Naive thymus-derived CD4-positive, alpha-beta T cell (primary cell): ENCODE measurements at places on chromosomes 11 and 22.

DNA sequence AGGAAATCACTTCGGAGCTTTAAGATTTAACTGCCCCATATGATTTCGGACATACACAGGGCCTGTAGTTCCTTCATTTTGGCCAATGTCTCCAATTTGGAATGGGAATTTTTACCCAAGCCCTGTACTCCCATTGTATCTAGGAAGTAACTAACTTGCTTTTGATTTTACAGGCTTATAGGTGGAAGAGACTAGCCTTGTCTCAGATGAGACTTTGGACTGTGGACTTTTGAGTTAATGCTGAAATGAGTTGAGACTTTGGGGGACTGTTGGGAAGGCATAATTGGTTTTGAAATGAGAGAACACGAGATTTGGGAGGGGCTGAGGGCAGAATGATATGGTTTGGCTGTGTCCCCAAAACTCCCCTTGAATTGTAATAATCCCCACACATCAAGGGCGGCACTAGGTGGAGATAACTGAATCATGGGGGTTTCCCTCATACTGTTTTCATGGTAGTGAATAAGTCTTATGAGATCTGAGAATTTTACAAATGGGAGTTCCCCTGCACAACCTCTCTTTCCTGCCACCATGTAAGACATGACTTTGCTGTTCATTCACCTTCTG is 130.5 kb downstream of the LARGE1 start:
- DNase-seq = no peak

DNA sequence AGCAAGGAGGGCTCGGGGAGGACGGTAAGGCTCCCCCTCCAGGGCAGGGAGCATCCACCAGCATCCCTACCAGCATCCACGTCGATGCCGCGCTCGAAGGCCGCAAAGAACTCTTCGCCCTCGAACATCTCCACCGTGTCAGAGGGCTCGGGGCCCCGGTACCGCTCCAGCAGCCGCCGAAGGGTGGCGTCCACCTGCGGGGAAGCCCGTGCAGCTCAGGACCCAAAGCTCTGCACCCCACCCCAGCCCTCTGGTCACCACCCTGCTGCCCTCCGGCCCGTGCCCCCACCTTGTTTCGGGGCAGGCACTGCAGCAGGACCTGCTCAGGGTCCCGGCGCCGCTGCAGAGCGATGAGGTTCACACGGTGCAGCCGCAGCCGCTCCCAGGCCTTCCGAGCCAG is 2.4 kb upstream of the SLC25A22 start:
- no peak for DNase-seq

DNA sequence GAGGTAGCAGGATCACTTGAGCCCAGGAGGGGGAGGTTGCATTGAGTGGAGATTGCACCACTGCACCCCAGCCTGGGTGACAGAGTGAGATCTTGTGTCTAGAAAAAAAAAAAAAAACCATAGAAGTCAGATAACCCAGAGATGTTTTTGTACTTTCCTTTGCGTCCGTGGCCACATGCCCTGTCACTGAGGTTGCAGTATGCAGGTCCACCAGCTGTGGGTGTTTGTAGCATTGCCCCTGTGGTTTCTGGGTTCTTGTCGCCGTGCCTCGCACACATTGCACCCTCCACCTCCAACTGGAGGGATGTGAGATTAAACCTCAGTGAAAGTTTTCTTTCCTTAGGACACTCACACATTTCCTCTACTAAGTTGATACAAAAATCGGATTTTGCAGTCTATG is 70.3 kb downstream of the TNRC6B start:
- DNase-seq = peak; percentile 59

- no peak for DNase-seq
Measured at GRCh38 chr11:117625237-117625636, 171.8 kb downstream of the DSCAML1 start.

DNA sequence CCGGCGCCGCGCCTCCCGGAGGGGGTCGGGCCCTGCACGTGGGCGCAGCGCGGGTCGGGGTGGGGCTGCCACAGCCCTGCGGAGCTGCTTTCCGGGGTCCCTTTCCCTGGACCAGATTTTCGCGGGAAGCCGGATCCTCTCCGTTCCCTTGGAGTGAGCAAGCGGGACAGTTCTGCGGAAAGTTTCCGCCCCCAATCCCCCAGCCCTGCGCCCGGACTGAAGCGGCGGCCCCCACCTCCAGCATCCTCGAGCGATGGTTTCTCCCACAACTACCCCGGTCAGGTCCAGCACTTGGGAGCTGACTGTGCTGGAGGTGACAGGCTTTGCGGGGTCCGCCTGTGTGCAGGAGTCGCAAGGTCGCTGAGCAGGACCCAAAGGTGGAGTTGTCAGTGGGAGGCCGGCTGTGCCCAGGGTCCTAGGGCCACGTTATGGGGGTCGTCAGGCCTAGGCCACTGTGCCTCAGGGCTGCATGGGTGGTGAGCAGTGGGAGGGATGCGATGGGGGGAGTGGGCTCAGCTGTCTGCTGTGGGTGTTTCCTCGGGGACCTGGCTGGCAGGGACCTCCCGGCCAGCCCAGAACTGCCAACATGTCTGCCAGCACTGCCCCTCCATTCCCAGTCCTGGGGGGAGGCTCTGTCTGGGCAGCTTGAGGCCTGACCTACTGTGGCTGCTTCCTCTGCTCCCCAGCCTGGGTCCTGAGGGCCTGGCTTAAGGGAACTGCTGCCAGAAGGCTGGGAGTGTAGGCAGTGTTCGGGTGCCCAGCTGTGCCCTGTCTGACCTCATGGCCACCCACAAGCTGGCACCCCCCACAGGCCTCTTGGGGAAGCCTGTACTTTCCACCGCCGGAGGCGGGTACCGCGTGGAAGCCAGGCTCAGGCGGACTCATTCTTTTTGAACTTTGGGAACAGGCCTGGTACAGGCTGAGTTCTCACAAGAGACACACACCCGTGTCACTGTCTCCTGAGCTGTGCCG is 726 bp downstream of the ST3GAL4 start:
- no peak for DNase-seq

DNA sequence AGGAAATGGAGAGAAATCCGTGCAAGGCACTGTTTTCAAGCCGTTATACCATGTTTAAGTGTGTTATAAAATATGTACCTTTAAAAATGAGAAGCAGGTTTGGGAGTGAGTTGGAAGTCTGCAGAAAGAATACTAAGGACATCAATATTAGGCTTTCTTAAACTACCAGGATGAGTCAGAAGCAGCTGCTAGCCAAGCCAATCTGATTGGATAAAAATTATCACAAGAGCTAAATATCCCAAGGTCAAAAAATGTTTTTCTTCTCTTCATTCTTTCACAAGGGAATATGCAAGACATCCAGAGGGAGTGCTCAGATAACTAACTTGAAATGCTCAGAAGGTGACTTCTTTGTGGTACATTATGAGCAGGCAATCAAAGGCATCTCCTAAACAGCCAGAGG is 19.3 kb upstream of the CKAP5 start:
- no peak for DNase-seq

DNA sequence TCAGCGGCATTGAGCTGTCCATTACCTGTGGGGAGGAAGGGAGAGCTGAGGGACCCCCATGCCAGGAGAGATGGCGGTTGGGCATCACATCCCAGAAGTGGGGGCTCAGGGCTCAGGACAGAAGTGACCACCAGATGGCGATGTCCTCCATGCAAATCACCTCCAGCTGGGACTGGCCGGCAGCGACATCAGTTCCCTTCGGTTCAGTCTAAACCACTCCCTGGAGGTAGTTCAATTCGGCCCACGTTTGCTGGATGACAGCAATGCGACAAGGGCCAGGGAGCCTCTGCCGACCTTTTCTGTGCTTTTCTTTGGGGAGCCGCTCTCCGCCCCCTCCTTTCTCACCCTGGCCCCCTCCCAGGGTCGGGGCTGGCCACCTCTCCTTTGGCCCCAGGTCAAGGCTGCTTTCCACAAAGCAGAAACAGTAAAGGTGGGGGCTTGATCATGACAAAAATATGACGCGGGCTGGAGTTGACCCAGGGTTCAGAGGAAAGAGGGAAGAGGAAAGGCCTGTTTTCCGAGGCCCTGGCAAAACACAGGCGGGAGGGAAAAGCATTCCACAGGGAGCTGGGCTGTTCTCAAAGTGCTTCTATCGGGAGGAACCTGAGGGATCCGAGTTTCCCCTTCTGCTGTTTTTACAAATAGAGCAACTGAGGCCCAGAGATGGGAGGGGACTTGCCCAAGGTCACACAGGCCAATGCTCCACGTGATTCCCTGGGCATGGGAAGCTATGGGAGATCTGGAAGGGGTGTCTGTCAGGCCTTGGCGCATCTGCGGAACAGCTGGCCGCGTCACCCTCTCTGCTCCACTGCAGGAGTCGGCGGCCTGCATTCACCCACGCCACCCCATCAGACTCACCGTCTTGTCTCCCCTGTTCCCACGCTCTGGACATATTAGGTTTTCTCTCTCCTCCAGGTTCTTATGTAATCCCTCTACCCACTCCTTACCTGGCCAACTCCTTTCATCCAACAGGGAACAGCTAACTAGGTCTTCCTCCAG is 54.7 kb downstream of the FBXO7 start:
- DNase-seq = peak; percentile 38

DNA sequence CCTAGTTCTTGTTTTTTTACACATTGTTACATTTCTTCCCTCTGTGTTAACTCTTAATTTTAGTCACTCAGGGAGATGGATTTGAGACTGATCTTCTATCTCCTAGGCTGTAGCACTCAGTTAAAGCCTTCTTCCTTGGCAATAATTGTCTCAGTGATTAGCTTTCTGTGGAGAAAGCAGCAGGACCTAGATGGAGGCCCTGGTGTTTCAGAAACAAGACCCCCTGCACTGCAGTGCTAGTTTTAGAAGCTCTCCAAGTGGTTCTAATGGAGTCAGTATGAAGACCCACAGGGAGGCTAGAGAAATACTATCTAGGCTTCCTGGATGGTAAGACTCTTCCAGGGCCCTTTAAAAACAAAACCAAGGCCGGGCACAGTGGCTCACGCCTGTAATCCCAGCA is 4.1 kb upstream of the PC start:
- DNase-seq = no peak

GRCh38 chr22:49305966-49306631 is 521.6 kb downstream of the BRD1 start:
- DNase-seq = no peak

- DNase-seq = no peak
Measured at GRCh38 chr11:128707681-128708080, 13.8 kb downstream of the FLI1 start.

- no peak for DNase-seq
Measured at GRCh38 chr11:70290361-70291065, 20.0 kb downstream of the PPFIA1 start.

DNA sequence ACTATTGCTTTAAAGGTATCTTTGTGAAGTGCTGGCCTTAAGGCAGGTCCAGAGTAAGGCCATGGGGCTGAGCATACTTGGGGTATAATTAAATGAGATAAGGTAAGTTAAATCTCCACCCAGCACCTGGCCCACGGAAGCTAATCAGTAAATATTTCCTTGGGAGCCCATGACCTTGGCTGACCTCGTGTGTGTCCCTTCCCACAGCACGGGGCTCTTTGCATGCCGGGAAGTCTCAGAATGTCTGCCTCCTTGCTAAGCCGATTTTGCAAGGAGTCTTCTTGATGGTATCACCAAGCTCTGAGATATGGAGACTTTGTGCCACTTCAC is 46.5 kb downstream of the ADM start:
- no peak for DNase-seq

DNA sequence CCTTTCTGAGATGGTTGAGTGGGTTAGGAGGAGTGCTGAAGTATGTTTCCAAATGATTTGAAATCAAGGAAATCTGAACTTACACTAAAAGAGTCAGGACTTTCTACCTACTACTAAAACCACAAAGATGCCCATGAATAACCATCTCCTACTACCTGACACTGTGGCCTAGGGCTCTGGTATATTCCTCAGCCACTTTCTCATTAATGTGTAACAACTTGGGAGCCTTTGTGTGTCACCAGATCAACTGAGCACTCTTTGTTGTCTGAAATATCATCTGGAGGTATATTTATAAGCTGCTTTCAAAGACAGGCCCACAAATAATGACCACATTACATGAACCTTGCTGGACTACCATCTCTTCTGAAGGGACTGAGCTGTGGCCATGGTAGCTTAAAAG is 43.9 kb downstream of the RELT start:
- no peak for DNase-seq

DNA sequence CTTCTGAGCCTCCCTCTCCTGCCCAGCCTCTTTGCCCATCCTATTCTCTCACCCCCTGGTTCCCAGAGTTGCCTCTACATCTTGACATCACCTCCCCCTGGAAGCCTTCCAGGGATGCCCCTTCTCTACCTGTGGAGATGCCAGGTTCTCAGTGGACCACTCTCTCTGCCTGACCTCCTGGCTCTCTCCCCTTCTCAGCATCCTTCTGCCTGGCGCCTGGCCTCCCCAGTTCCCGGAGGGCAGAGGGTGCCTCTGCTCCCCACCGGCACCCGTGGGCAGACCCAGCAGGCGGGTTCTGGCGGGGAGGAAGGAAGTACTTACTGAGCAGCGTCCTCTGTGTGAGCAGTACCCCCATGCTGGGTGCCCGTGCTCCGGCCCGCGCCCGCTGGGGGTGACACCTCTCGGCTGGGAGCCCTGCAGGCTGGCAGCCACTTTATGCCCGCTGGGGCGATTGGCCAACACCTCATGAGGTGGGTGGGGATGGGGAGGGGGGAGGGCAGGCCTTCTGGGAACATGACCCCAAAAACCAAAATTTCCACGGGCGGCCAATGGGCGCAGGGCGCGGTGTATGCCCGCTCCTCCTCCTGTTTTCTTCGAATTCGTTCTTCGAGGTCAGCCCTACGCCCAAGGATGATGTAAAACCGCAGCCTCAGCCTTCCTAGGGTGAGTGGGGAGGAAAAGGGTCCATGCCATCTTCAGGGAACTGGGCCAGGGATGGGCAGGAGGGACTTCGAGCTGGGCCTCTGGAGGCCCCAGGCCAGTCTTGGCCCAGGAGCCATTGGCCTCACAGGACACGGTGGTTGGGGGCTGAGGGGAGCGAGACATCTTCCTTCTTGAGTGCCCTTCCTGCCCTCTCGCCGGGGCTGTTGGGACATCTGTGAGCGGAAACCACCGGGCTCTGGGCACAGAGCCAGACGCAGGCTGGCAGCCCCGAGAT is at the start of gene OSM:
Gene OSM, minus strand, starts transcription at position 407 of the 937 bp plus-strand sequence. Its CDS starts 52 bp downstream, at position 355.
- peak; percentile 59 for DNase-seq

GRCh38 chr11:69089258-69089657 is 40.5 kb downstream of the TPCN2 start:
- DNase-seq = no peak

GRCh38 chr22:48181263-48181955 is 1419.0 kb downstream of the TBC1D22A start:
- no peak for DNase-seq

DNA sequence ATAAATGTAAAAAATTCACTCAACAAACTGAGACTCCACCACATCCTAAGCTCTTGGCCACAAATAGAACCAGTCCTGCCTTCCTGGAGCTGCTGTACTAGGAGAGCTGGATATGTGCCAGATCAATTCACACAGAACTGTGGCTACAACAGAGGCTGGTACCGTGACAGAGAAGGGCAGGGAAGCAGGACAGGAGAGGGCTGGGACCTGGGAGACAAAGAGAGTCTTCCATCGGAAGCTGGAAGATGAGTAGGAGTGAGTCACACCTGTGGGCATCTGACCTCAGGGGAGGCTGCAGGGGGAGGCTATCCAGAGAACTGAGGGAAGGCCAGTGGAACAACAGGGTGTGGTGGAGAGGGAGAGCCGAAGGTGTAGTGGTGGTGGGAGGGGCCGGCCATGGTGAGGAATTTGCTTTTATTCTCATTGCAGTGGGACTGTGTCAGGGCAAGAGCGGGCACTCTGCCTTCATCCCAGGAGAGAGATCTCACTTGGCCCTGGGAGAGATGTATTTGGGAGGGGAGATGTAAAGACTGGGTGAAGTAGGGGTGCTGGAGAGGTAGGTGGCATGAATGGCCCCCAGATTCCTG is 1.9 kb upstream of the LTBP3 start:
- DNase-seq = no peak
